ENCODE measurements at places on chromosomes 7 and 10.
A peak's percentile ranks its signal among the peaks of the same experiment; 100 is the strongest.

DNA sequence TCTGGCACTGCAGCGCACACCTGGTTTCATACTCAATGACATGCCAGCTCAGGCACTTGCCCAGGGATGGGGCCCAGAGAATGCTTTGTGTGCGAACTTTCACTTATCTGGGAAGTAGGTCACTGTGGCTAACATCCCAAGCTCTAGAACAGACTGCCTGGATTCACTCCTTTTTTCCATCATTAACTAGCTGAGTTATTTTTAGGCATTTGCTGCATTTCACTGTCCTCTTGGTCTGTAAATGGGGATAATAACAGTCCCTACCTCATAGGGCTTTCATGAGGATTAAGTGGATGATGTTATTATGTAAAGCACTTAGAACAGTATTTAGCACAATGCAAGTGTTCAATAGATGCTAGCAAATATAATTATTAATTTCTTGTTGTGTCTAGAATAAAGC, 98.7 kb upstream of the DOCK1 start:
- no peak for DNase-seq

DNA sequence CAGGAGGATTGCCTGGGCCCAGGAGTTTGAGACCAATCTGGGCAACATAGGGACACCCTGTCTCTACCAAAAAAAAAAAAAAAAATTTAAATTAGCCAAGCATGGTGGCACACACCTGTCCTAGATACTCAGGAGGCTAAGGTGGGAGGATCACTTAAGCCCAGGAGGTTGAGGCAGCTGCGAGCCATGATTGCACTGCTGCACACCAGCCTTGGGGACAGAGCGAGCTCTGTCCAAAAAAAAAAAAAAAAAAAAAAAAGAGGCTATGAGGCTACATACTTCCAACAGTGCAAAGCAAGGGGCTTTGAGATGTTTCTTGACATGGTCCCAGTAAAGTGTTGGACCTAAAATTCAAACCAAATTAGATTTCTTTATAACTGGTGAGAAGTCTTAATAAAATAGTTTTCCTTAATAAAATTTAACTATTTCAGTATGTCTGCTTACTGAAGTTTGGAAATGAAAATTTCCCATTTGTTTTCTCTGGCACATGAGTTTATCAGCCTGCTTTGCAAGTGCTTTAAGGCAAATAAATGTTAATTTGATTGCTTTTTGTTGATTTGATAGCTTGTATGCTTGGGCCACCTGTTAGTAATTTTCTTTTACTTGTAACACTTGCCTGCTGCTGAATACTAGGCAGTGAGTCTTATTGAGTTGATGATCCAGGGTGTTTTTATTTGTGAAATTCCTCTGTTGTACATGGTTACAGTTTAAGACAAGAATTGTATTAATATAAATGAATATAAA, 16.1 kb downstream of the CALU start:
- DNase-seq, result no peak

GRCh38 chr10:20355915-20356314, 539.7 kb downstream of the PLXDC2 start:
- DNase-seq, result no peak

DNA sequence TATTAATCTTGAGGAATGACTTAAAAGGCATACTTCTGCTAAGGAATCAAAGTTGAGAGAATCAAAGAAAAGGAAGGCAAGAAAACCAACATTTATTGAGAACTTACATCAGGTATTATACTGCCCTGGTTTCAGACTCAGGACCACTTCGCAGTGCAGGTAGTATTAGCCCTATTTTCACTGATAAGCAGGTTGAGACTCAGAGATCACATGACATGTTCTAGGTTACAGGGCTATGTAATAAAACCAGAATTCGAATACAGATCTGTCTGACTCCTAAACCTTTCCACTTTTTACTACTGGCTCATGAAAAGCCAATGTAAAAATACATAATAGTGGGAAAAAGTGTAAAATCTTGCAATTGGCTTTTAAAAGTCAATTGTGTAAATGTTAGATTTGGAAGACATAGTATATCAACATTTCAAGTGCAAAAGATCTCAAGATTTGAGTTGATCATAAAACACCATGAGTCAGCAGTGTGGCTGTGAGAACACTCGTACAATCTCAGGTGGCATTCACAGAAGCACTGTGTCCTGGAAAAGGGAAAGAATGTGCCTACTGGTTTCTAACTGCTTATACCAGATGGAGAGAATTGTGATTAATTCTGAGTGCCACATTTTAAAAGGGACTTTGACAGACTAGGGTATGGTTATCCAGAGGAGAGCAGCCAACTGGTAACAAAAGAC, 195.8 kb upstream of the MKLN1 start:
- no peak for DNase-seq

- DNase-seq, result peak; percentile 73
Measured at GRCh38 chr7:152464312-152465118, 28.7 kb upstream of the KMT2C start.

- DNase-seq, result no peak
Measured at GRCh38 chr7:69060516-69060915, 537.8 kb upstream of the AUTS2 start.

DNA sequence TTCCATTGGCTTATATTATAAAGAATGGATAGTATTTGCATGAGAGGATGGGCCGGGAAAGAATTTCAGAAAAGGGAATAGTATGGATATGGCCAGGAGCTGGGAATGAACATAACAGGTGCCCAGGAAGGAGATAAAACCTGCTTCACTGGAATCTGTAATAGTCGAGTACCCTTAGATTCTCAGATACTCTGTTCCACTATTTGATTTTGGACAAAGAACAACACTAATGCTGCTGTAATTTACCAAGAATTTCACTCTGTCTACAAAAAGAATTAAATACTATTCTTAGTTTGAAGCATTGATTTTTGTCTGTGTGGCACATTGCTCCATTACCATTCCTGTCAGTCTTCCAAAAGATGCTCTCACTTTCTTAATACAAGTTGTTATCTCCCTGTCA, 718.2 kb upstream of the LRRN3 start:
- no peak for DNase-seq

DNA sequence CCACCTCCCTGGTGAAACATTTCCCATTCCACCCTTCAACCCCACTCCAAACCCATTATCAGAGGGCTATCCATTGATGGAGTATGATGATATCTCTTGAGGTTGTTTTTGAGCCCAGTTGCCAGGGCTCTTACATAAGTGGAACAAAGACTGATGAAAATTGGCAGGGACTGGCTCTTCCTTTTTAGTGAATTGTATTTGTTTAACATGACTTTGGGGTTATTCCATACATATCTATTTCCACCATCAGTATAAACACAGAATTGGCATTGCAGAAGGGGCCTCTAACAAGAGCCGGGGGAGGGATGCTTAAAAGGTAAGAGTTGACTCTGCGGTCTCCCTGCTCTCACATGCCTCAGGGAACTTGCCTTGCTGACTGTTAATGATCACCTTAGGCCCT, 28.9 kb downstream of the FZD1 start:
- DNase-seq, result no peak

DNA sequence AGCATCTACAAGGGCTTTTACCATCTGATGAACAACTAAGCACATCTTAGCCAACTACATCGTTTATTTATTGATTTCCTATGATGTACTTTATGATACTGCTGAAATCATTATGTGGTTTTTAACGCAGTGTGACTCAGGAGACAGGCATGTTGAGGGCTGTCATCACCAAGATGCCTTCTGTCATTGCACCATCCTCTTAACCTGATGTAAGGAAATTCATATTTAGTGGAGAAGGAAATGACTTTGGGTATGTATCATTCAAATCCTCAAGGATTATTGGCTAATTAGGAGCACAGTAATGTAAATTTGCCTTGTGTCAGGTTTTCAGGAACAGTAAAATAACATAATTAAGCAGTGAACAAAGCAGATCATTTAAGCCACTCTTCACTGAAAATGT, 138.5 kb upstream of the MGMT start:
- DNase-seq, result no peak

- DNase-seq, result no peak
Measured at GRCh38 chr7:139431459-139431858, 52.0 kb downstream of the KLRG2 start.

DNA sequence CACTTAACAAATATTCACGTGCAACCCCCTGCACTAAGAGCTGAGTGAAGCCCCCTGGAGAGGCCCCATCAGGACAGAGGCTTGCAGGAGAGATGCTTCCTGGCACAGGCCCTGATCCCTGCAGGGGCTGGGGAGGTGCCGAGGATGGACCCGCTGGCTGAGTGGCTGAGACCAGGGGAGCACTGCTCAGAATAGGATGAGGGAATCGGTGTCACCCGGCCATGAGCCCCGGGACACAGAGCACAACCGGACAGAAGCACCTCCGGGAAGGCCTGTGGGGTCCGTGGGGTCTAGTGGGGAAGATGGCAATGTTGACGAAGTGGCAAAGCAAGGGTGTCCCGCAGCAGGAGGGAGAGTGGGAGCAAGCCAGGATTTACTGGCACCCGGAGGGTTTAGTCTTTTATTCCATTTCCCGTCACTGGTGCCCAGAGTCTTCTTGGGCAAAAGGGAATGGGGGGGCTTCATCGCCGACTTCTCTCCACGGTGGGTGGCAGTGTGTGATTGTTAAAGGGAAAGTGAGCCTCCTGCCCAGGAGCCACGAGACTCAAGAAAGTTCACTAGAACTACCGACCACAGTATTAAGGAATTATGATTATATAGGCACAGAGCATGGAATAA, 140.7 kb downstream of the ADARB2 start:
- DNase-seq, result no peak

GRCh38 chr7:28761505-28761904, 196.6 kb downstream of the TRIL start:
- no peak for DNase-seq

DNA sequence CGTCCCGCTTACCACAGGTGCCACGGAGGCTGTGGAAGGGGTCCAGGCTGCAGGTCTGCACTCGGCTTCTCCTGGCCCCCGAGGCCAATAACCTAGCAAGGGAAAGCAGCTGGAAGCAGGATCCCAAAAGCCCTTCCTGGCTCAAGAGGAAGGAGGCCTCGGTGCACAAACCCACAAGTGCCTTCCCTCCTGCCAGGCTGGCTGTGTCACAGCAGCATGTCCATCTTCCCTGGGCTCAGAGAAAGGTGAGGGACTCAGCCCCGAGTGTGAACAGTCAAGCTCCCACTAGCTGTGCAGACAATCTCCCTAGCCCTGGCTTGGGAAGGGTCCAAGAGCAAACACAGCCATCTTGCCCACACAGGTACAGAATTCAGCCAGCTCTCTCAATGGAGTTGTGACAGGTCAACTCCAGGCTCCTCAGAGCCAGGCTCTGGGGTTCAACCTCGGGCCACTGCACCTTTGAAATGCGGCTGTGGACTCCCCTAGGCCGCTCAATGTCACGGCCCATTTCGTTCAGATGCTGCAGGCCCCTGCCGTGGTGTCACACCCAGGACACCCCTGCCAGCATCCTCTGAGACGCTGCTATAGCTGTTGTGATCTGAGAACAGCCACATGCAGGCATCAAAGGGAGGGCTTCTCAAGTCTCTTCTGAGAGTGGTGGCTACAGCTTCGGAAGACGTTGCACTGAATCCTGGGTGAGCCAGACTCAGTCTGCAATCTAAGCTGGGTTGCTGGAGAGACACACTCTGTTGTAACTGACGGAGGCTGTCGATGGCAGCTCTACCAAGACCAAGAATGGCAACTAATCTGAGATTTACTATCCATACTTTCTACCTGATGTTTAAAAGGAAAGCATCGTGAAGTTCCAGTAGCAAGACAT, 137.9 kb downstream of the DIP2C start:
- DNase-seq, result no peak
